ENCODE measurements at places on chromosomes 16 and 17.

GRCh38 chr16:13414154-13414553 lies 505.8 kb upstream of the ERCC4 start:
- DNase-seq = no peak

DNA sequence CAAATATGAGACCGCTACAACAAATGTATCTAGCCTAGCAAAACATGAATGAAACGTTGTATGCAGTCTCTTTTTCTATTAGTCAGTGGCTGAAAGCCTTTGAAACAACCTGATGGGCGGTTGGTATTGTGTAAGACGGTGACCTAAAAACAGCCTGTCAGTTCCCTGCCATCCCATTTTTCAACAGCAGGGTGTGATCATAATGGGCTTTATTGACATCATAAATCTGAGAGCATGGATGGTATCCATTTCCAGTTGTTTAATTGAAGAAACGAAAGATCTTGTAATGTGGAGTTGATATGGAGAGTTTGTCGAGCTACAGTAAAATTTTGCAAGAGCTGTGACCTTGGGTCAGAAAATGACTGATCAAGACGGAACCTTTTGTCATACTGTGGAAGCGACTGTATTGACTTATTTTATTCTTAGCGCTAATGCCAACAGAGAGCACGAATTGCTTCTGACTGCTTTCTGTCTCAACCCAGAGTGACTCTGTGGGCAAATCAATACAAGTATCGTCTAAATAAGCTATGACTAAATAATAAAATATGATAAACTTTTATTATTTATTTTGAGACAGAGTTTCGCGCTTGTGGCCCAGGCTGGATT lies 12.3 kb upstream of the MEIOB start:
- DNase-seq = peak; percentile 64

DNA sequence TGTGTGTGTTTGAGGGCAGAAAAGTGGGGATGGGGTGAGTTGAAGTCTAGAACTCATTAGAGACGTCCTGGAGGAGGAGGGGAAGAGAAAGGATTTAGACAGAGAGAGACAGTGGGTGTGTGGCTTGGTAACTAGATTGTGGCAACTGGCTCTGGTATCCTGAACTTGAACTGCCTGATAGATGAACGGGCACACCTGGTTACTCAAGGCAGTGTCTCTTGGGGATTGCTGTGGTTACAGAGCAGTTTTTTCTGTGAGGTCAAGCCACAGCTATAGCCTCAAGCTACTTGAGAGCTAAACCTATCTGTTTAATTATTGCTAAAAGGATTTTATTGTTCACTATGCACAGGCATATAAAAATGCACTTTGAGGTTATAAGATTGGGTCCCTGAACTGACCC lies 29.8 kb upstream of the MYH2 start:
- no peak for DNase-seq

- DNase-seq = no peak
These were observed 28.2 kb downstream of the TBX4 start for GRCh38 chr17:61480414-61480807.

DNA sequence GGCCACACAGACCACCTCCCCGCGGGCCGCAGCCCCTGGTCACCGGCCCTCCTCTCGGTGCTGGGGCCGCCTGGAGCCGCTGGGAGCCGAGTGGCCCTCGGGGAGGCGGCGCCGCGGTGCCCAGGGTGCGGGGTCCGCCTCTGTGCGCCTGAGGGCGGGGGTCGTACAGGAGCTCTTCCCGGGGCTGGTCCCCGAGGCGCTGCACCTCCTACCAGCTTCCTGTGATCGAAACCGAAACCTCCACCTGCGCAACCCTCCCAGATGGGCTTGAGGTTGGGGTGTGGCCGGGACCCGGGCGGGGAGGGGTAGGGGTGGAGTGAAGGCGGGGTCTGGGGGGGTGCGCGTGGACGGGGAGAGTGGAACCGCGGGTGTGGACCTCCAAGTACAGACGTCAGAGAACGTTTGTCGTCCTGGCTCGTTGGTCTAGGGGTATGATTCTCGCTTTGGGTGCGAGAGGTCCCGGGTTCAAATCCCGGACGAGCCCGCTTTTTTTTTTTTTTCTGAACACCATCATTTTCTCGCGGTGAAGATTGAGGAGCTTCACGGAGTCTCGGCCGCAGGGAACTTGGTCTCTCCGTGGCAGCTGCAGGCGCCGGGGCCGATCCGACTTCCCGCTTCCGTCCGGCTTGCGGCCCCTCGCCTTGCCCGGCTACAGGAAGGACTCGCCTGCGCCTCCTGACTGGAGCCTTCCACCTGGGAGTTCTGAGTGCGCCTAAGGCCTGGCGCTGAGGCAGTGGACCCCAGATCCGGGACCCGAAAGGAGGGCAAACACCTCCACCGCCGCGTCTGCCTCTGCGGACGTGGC lies 23.9 kb downstream of the ZNF213 start:
- peak; percentile 89 for DNase-seq

DNA sequence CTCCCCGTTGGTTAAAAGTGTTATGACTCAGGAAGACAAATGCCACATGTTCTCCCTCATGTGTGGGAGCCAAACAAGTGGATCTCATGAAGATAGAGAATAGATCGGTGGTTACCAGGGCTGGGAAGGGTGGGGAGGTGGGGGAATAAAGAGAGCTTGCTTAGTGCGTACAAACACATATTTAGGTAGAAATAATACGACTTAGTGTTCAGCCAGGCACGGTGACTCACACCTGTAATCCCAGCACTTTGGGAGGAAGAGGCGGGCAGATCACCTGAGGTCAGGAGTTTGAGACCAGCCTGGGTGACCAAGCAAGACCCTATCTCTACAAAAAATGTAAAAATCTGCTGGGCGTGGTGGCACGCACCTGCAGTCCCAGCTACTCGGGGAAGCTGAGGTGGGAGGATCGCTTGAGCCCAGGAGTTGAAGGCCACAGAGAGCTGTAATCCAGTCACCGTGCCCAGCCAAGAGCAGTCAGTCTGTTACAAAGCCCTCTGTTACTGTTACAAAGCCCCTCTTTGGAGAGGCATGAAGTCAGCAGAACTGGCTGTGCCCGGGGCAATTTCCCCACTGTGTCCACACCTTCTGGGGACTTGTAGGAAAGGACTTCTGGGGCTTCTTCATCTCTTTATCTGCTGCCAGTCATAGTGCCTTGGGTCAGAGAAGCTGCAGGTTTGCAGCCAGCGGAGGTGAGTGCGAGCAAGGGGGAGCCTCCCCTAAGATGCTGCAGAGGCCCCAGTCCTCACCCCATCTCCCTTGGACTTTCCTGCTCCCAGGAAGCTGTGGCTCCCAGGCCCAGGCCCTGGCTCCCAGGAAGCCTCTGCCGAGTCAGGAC lies 4.3 kb upstream of the ALDH3A1 start:
- DNase-seq = no peak

GRCh38 chr17:21193031-21193430 lies 20.9 kb downstream of the TMEM11 start:
- no peak for DNase-seq

GRCh38 chr17:49132699-49133364 lies at the start of gene B4GALNT2:
Gene B4GALNT2 (plus strand): TSS chr17:49132769. CDS start chr17:49132793, 24 bp downstream.
- DNase-seq = no peak

DNA sequence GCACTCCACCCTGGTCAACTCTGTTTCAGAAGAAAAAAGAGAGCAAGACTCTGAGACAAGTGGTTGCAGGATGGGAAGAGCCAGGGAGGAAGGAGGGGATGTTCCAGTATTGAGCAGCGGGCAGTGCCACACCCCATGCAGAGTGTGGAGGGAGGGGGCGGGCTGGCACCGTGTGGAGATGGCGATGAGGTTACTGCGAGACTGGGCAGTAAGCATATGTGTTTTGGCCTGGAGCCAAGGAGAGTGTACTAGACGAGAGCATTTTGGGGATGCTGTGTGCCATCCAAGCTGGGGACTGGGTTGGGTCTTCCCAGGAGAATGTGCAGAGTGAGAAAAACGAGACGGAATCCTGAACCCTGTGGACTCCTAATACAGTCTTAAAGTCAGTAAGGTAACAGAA lies 3.4 kb downstream of the TBC1D24 start:
- no peak for DNase-seq

DNA sequence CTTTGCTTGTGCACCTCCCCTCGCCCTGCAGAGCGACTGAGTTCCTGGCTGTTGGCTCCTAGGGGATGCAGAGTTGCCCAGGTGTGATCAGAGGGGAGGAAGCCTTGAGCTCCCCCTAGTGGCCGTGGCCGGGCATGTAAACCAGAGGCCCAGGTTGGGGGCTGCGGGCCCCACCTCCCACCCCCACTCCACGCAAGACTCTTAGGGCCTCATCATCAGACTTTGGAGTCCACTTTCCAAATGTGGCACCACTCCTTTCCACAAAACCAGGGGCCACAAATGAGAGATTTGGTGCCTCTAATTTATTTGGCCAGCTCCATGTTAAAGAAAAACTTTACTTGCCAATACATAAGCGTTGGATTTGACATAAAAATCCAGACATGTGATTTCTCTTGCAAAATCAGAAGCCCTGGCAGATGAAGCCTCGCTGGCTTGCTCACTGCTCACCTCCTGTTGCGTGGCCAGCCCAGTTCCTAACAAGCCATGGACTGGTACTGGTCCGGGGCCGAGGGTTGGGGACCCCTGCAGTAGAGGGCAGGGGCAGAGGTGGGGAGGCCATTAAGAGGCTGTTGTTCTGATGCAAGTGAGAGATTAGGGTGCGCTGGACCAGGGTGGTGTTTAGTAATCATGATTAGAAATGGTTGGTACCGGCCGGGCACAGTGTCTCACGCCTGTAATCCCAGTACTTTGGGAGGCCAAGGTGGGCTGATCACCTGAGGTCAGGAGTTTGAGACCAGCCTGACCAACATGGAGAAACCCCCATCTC lies 28.7 kb upstream of the GAS7 start:
- DNase-seq = peak; percentile 45

Data from HT-29 (cell line).